ENCODE measurements at places on chromosomes 1 and 21.
A peak's percentile ranks its signal among the peaks of the same experiment; 100 is the strongest.

DNA sequence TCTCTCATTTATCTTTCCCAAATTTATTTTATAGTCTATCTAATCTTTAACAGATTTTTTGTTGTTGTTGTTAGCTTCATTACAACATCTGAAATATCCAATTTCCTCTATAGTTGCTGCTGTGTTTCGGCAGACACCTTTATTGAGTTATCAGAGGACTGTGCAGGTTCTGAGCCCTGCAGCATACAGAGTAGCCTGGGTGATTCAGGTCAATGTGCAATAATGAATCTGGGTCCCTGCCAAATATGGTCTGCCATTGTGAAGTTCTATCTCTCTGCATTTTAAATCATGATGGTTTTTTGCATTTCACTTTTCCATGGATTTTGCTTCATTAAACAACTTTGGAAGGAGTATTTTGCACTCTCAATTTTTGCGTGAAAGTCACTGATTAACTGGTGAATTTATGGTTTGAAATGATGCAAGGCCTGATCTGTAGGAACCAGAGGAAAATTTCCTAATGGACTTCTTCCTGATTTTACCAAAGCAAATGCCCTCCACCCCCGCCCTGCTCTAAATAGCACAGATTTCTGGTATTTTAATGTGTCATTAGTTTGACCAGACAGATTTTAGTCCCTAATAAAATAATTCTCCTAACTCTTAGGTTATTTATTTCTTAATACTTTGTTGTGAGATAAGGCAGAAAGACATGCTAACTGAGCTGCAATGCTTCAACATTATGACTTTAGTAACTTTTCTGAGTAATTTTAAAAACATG, 402.3 kb downstream of the PTBP2 start:
- DNase-seq: no peak

- peak; percentile 71 for DNase-seq
Measured at GRCh38 chr1:39639305-39640130, at the start of gene HEYL. TSS of gene HEYL (minus strand) at chr1:39639643. CDS start at chr1:39639625, 18 bp downstream.

- DNase-seq: no peak
Measured at GRCh38 chr1:3122311-3122710, 53.3 kb downstream of the PRDM16 start.

GRCh38 chr1:246599315-246599714, 33.1 kb downstream of the CNST start:
- DNase-seq: no peak

GRCh38 chr1:1628754-1629429, 3.1 kb upstream of the MMP23B start:
- DNase-seq: no peak
